NCI-H524 (cell line): ENCODE measurements at places on chromosomes 3 and 15.

GRCh38 chr3:196192036-196192523 lies 19.1 kb downstream of the ZDHHC19 start:
- DNase-seq = no peak

GRCh38 chr15:89642106-89642505 lies 13.2 kb downstream of the KIF7 start:
- DNase-seq = no peak

DNA sequence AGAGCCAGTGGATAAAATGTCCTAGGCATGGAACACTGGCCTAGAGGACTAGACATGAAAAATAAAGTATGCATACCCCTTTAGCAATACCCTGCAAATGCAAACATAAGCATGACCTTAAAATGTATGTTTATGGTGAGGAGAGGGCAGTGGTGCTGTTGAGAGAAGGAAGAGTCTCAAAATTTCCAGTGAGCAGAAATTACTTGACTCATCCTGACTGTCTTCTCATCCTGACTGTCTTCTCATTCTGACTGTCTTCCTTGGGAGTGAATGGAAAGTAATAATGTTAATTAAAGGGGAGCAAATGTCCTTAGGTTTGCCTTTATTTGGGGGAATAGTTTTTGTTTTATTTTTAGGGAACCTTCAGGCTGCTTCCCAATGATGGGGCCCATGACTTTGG lies 121.5 kb upstream of the GALNT15 start:
- DNase-seq = no peak

DNA sequence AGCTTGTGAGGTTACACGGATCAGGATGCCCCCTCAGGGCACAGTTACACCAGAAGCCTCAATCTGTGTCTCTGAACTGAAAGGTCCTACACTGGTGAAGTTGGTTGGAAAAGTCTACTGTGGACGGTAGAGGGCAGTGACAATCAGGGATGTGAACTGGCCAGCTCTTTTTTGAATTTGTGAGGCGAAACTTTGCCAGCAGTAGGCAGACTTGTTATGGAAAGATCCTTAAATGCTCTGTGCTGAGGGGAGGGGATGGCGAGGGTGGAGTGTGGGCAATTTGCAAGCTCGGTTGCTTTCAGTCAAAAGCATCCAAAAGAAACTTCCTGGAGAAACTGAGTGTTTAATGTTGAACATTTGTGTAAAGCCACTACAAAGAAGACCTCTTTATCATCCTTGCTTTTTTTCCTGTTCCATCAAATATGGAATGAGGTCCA lies 127.4 kb upstream of the ABHD17C start:
- peak; percentile 22 for DNase-seq

DNA sequence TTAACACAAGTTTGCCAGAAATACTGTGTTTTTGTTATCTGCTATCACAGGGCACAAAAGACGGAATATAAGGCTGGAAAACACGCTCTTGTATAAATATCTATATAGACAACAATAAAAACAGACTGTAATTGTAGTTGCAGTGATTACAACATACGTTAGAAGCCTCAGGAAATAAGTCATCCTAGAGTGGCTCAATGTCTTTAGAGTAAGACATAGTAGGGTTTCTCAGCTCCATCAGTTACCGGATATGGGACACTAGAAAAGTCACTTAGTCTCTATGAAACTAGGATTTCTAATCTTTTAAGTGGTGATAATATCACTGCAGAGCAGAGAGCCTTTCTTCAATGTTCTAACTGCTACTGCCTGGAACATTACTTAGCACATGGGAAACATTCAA lies 208.8 kb downstream of the STAG1 start:
- no peak for DNase-seq

DNA sequence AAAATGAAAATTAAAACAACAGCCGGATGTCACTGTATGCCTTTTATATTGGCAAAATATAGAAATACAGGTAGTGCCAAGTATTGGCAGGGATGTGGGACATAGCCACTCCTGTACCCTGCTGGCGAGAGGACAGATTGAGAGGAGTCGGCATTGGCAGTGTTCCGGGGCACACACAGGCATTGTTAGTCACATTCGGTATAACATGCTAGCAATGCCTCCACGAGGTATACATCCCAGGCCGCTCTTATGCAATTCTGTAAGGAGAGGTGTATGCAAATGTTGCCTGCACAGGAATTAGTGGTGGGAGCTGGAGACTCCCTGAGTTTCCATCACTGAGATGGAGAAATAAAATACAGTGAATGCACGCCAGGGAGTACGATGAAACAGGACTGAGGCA lies 99.4 kb upstream of the DLG1 start:
- DNase-seq = no peak
